ENCODE measurements at places on chromosomes 11 and 22. TPM values are rescaled to one million over a fixed set of nuclear protein-coding genes. Genes with fewer than 3 reads are reported as not detected.

Gene TSPAN4
- 26.0 TPM for total RNA-seq

Gene NCAM1
- 76.7 TPM for total RNA-seq

Gene TSPAN32
- not detected for total RNA-seq

Gene SLC22A9
- total RNA-seq, result not detected

Gene LSP1
- total RNA-seq, result 15.0 TPM

Gene MS4A6E
- not detected for total RNA-seq

Gene IGF2
- total RNA-seq, result 513 TPM

Gene PARVG
- not detected for total RNA-seq

Gene RASL10A
- 4.3 TPM for total RNA-seq

Gene PIH1D2
- total RNA-seq, result 0.99 TPM

Gene HTR3B
- not detected for total RNA-seq

Gene SHANK3
- total RNA-seq, result 0.12 TPM

Gene C11orf86
- not detected for total RNA-seq

Gene PGA5
- not detected for total RNA-seq

Gene CSF2RB
- total RNA-seq, result not detected

Gene APOL5
- not detected for total RNA-seq

Gene ANGPTL5
- total RNA-seq, result not detected

Gene SNRPD3
- 252 TPM for total RNA-seq

Gene IGLL5
- 0.94 TPM for total RNA-seq

Gene IGSF9B
- total RNA-seq, result not detected

Gene INSC
- not detected for total RNA-seq

Gene APOL1
- total RNA-seq, result 0.12 TPM

Gene PPME1
- 52.7 TPM for total RNA-seq

Gene ZFPL1
- 19.2 TPM for total RNA-seq

Gene OTOG
- 3.3 TPM for total RNA-seq

Gene APOL4
- total RNA-seq, result not detected

Gene MUS81
- 35.1 TPM for total RNA-seq

Gene TPH1
- total RNA-seq, result 0.08 TPM

Gene ASPHD2
- total RNA-seq, result 4.0 TPM

Gene OR5B21
- not detected for total RNA-seq

Gene PYGM
- total RNA-seq, result 8.0 TPM

Gene GRIK4
- total RNA-seq, result not detected

Gene KRTAP5-11
- not detected for total RNA-seq

Gene PKP3
- 0.18 TPM for total RNA-seq

Gene CYTH4
- not detected for total RNA-seq

Gene GGTLC2
- total RNA-seq, result not detected

Gene DENND5A
- total RNA-seq, result 113 TPM

Gene OR8H1
- total RNA-seq, result not detected

All from SJCRH30 (cell line).